ENCODE measurements at places on chromosomes 6 and 20.
A peak's percentile ranks its signal among the peaks of the same experiment; 100 is the strongest.

DNA sequence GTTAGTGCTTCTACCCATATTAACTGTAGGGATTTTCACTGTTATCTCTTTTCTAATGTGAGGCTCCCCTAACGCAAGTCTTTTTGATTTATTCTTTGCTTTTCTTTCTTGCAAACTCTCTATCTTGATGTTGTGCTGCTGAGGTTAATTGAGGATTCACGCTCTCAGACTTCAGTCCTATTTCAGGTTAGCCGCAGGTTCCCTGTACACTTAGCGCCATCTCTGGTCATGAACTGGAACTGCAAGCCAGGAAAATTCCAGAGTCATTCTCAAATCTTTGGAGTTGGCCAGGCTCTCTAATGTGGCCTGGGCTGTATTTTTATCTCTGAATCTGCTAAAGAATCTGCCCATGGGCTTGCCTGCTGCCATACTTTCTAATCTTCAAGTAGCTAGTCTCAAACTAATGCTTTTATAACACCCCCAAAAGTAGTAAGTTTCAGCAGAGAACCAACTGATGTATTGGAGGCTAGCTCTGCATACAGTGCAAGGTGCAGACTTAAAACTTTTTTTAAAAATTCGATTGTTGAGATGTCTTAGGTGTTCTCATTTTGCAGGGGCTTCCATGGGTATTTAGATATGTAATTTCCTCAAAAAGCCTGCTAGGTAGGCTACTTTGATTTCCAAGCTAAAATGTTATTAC is 91.1 kb upstream of the OPRM1 start:
- DNase-seq, result peak; percentile 71

DNA sequence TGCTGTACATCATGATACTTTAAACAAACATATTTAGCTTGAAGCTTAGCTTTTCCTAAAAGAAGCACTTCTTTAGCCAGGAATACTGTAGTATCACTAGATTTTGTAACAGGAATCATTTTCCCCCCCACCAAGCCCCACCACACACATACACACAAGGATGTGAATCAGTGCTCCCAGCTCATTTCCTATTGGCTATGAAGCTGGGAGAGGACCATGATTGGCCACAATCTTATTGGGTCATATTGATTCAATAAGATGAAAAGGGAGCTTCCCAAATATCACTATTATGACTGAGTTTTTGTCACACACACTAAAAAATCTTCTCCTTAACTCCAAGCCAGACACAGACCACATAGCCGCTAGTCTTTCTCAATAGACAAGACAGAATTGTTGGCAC is 140.5 kb upstream of the TNFAIP3 start:
- DNase-seq, result no peak

- DNase-seq, result no peak
Measured at GRCh38 chr20:10306440-10307358, 88.1 kb downstream of the SNAP25 start.

DNA sequence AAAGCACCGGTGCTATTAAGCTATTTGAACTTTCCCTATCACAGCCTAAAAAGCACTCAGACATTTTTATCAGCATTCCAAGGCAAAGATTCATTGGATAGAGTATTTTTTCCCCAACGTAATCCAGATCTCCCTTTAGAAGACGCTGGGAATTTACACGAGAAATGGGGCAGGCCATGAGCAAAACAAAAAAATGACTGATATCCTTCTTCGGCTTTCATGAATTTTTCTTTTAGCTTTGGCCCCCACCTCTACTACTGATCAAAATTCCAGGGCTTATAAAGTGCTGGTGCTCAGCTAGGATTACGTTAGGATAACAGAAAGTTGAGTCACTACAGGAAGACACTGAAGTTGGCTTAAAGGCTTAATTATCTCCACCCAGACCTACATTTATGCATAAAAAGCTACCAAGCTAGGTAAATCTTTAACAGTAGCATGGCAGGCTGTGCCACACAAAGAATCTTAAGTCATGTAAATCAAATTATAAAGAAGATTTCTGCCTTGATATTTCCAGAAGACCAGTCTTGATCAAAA is 418.5 kb upstream of the BTBD3 start:
- no peak for DNase-seq

DNA sequence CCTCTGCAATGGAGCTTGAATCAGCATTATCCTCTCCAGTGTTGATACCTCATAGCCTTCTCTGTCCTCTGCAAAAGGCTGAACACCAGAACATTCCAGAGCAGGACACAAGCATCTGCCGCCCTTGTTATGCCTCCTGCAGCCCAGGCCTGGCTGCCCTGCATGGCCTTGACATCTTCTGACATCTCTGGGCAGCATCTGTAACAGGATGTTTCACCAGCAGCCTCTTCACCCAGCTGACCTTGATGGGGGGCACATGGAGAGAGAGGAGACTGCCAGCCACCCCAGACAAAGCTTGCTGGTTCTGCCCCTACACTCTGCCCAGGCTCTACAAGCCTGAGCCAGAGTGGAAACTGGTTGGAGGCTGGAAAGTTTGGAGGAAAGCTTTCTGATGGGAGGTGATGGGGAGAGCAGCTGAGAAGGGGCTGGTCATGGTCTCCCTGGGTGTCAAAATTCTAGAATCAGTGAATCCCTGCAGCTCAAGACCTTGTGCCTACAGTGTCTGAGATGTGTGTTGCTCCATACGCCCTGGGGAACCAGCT is 145.1 kb downstream of the MRPL14 start:
- DNase-seq, result no peak

GRCh38 chr6:35784200-35784599 is 3.4 kb downstream of the CLPSL1 start:
- DNase-seq, result no peak

DNA sequence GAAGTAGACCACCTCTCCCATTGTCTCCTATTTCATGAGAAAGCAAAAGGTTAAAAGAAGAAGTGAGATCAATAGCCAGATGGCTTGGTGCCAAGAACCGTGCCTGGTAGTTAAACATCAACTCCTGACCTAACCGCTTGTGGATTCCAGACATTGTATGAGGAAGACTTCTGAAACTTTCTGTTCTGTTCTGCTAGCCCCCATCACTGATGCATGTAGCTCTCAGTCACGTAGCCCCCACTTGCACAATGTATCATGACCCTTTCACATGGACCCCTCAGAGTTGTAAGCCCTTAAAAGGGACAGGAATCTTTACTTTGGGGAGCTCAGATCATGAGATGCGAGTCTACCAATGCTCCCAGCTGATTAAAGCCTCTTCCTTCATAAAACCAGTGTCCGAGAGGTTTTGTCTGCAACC is 301.2 kb downstream of the RNGTT start:
- no peak for DNase-seq

DNA sequence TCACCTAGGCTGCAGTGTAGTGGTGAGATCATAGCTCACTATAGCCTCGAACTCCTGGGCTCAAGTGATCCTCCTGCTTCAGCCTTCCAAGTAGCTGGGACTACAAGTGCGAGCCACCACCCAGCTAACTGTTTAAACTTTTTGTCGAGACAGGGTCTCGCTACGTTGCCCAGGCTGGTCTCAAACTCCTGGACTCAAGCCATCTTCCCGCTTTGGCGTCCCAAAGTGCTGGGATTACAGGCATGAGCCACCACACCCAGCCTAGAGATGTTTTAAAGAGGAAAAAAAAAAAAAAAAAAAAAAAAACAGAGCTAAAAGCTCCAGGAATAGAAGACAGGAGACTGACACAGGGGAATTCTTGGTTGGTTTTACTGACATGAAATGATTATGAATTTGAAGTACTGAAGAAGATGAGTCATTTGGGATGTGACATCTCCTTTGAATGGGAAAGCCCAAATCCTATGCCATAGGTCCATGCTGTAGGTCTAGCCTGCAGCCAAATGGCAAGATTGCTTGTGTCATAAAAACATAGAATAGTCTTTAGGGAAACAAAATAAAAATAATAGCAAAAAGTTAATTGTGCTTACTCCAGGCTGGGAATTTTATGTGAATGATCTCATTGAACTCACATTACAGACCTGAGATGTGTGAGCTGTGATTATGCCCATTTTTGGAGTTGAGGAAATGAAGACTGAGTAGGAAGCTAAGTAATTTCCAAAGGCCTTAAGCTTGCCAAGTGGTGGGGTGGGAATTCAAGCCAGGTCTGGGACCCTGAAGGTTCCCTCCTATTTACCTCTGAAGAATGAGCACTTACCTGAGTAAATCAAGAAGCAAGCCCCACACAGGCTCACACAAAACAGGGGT is 24.3 kb upstream of the NHSL1 start:
- DNase-seq, result peak; percentile 68

- no peak for DNase-seq
Measured at GRCh38 chr6:150800674-150801314, 64.7 kb upstream of the MTHFD1L start.
